GDM1 (cell line): ENCODE measurements at places on chromosomes 11 and 22.

GRCh38 chr11:85359859-85360258, 267.3 kb downstream of the DLG2 start:
- no peak for DNase-seq

GRCh38 chr22:45180146-45180679, 16.5 kb downstream of the NUP50 start:
- DNase-seq, result no peak

DNA sequence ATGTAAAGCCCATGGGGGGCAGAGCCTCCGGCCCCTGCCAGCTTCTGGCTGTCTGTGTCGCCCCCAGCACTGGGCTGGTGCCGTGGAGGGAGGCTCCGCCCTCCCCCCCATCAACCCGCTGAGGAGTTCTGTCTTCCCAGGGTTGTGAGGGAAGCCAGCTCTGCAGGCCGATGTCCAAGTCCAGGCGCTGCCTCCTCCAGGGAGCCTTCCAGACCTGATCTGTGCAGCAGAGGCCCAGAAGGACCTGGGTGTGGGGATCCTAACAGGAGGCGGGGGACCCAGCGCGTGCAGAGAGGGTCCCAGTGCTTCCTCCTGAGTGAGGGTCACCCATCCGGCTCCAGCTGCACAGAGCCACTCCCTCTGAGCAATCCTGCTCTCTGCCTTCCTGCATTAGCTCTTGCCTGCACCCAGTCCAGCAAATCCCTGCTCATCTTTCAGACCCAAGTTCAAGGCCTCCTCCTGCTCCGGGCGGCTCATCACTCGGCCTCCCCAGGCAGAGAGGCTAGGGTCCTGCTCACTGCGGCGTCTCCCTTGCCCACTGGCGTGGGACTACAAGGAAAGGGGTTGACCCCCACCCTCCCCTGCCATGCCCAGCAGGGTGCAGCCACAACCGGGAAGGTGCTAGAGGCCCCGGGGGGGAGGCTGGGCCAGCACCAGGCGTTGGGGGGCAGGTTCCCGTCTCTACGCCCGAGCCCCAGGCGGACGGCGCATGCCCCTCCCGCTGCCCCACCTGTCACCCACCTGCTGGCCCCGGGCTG, 16.4 kb downstream of the PRR33 start:
- no peak for DNase-seq

DNA sequence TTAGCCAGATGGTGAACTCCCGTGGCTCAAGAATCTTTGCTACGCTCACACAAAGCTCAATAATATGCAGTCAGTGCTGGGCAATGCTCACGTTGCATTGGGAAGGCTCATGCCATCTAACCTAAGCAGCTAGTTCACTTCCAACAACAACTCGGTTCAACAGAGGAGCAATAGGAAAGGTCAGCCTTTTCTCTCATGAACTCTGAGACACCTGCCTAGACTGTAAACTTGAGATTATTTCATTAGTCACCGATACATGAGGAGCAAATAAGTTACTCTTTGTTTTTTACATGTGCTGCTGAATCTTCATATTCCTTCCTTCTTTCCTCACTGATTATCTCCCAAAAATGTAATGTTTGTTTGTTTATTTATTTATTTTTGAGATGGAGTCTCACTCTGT, 9.0 kb downstream of the SLC5A4 start:
- no peak for DNase-seq

GRCh38 chr22:26367402-26368245, 61.4 kb upstream of the ASPHD2 start:
- no peak for DNase-seq

- no peak for DNase-seq
These were observed 865.1 kb upstream of the CNTN5 start for GRCh38 chr11:98155696-98156095.

- no peak for DNase-seq
These were observed 5.5 kb upstream of the CXCR5 start for GRCh38 chr11:118878163-118878563.

DNA sequence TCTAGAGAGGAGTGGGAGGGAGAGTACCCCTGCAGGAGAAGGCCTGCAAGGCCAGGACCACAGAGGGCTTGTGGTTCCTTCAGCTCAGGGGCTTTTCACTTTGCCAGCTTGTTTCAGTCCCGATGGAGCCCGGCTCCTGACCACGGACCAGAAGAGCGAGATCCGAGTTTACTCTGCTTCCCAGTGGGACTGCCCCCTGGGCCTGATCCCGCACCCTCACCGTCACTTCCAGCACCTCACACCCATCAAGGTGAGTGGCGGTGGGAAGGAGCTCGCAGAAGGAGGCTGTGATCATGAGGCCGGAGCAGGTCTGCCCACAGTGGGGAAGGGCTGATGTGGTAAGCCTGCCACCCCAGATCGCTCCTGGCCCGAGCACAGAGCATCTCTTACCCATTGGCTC, 13.5 kb downstream of the ACP2 start:
- DNase-seq, result no peak

- no peak for DNase-seq
These were observed 9.1 kb upstream of the KCNJ1 start for GRCh38 chr11:128876133-128876650.

DNA sequence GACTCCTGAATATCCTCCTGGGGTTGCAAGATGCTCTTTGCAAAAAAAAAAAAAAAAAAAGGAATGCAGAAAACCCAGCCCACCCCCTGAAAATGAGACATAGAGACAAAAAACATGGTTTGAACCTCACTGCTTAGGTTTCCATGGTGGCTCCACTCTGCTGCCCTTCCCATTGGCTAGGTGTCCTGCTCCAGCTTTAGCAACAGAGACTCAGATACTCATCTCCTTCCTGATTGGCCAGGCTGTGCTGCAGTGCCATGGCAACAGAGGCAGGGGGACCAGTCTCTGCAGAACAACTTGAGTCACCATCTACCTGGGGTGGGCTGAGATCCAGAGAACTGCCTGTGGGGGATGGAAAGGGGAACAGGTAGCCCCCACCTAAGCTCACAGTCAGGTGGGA, 17.4 kb upstream of the YWHAH start:
- no peak for DNase-seq

GRCh38 chr22:47550524-47551430, 788.3 kb downstream of the TBC1D22A start:
- no peak for DNase-seq

DNA sequence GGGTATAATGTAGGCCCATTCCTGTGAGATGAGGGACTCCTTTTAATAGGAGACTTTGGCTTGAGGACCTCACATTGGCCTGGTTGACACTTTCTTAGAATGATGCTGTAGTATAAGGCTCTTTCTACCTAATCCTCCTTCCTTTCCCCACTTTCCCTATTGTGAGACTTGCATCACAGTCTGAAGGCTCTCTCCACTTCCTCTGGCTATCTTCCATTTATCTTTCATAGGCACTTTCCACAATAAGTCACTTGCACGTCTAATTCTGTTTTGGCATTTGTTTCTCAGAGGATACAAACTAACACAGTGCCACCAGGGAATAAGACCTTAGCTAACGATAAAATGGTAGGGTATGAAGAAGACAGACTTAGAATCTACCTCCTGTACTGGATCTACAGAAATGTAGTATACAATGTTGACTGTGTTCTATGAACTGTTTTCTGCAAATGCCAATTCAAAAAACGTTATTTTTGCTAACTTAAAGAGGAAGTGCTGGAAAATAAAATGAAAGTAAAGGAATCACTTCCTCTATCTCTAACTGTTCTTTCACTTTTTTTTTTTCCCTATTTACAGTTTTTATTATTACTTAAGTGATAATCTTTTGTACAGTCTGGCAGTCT, 17.9 kb upstream of the PDE3B start:
- no peak for DNase-seq

DNA sequence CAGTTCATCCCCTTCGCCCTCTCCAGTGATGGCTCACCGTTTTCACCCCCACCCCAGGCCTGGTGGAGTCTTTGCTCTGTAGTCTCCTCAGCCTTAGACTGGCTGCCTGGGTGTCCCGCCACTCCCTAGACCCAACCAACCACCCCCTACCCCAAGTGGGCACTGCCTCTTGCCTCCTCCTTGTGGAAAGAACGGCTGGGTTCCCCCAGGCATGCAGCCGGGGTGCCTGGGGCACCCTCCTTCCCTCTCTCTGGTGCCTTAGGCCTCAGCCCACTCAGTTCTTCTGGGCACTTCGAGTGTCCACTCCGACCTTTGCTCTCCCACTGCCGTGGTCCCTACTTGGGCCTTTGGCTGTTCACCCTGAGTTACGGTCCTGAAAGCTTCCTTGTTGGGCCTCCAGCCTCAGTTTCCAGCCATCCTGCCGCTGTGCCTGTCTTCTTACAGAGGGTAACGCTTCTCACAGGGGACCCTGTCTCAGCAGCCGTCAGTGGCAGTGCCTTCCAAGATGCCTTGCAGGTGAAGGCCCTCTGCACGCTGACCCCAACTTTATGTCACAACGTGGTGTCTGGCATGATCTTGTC, 3.1 kb downstream of the GRIK4 start:
- DNase-seq, result no peak

DNA sequence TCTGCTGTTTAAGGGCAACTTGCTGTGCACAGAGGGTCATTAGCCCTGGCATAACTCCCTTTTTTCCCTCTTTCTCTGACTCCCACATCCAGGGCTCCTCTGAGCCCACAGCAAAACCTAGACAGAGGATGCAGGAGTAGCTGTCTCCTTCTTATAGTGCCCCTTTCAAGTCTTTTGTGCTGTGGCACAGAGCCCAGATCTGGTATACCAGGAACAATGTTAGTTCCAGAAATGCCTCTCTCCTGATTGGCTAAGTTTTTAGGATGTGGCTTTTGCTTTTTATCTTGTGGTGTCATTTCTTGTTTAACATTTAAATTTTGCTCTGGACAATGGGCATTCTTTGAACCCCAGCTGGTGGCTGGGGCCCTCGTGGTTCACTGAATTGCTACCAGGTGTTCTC, 25.6 kb upstream of the RRM1 start:
- DNase-seq, result peak; percentile 27

GRCh38 chr22:37925767-37926166, 19.7 kb downstream of the MICALL1 start:
- DNase-seq, result no peak

DNA sequence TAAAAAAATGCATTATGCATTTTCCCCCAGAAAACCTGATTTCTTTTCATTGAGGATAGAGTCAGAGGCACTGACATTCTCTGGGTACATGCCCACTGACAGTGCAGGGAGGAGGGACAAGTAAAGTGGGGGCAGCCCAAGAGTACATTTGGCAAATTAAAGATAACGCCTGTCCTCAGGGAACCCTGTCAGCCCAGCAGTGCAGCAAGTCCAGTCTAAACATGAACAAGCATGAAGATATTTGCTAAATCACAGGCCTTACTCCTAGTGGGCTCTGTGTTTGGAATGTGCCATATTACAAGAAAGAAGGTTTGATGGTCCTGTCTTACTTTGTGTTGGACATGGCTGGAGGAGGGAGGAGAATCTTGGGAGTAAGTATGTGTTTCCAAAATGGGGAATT, 37.9 kb downstream of the AMOTL1 start:
- no peak for DNase-seq
